ENCODE measurements at places on chromosomes 5 and 9.

- no peak for DNase-seq
Measured at GRCh38 chr5:145936401-145937131, at the start of gene SH3RF2. SH3RF2 (plus strand) TSS chr5:145936578; CDS start chr5:145937929, 1,351 bp downstream.

GRCh38 chr5:68028131-68028727, 187.3 kb upstream of the PIK3R1 start:
- no peak for DNase-seq

GRCh38 chr5:98705841-98706240, 67.6 kb upstream of the RGMB start:
- DNase-seq: no peak

GRCh38 chr5:139282197-139282557, 11.4 kb upstream of the MATR3 start:
- no peak for DNase-seq

GRCh38 chr5:21063146-21063545, 1075.1 kb upstream of the CDH18 start:
- DNase-seq: no peak

DNA sequence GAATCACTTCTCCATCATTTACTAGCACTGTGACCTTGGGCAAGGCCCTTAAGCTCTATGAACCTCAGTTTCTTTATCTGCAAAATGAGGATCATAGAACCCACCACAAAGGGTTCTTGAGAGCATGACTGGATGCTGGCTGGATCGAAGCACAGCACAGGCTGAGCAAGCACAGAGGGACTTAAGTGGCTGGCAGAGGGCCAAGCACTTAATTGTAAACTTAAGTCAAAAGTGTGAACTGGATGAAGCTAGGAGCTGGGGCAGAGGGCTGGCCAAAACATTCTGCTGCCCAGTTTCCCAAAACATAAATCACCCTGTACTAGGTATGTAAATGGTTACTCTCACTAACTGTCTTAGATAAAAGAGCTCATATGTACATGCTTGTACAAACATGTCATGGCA, 112.3 kb upstream of the WWC1 start:
- DNase-seq: no peak

- DNase-seq: no peak
Measured at GRCh38 chr5:6602441-6602840, 30.4 kb downstream of the NSUN2 start.

GRCh38 chr9:94097788-94098414, 13.6 kb downstream of the PTPDC1 start:
- no peak for DNase-seq

DNA sequence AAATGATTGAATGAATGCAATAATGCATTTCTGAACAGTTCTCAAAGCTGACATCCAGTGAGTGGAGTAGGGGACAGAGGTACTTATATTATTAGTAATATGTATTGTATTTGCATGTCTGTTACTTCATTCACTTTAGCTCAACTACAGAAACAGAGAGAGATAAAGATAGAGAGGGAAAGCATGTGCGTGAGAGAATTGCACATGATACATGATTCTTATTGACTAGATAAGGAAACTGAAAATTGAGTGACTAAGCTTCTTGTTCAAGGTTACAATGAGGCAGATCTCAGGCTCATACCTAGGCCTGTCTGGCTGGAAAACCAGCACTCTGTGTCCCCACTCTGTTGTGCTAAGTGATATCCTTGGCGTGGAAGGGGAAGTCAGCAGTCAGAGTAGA, 337.7 kb upstream of the KLF4 start:
- DNase-seq: no peak

DNA sequence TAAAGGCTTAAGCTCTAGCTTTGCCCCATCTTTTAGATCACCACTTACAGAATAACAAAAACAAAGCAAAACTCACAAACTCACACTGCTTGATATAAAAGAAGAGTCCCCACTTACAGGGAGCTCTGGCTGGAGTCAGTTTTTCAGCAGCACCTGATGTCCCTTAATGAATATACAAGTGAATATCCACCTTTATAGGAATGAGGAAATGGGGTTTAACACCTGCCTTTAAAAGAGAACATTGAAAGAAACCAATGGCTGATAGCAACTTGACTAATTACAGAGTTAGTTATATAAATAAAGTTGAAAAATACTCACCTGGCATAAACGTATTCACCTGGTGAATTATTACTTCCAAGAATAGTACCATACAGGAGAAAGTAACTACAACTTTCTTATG, 20.7 kb upstream of the PURA start:
- no peak for DNase-seq
